GM18507 (cell line): ENCODE measurements at places on chromosomes 6 and 20.

- DNase-seq: no peak
These were observed 139.1 kb downstream of the AGPAT4 start for GRCh38 chr6:161134550-161135298.

GRCh38 chr6:87279196-87279595 is 43.2 kb upstream of the SMIM8 start:
- no peak for DNase-seq

DNA sequence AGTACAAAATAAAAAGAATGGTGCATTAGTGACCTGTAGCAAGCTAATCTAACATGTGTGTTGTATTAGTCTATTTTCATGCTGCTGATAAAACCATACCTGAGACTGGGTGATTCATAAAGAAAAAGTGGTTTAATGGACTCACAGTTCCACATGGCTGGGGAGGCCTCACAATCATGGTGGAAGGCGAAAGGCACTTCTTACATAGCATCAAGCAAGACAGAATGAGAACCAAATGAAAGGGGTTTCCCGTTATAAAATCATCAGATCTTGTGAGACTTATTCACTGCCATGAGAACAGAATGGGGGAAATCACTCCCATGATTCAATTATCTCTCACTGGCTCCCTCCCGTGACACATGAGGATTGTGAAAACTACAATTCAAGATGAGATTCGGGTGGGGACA is 45.4 kb upstream of the AIG1 start:
- no peak for DNase-seq

DNA sequence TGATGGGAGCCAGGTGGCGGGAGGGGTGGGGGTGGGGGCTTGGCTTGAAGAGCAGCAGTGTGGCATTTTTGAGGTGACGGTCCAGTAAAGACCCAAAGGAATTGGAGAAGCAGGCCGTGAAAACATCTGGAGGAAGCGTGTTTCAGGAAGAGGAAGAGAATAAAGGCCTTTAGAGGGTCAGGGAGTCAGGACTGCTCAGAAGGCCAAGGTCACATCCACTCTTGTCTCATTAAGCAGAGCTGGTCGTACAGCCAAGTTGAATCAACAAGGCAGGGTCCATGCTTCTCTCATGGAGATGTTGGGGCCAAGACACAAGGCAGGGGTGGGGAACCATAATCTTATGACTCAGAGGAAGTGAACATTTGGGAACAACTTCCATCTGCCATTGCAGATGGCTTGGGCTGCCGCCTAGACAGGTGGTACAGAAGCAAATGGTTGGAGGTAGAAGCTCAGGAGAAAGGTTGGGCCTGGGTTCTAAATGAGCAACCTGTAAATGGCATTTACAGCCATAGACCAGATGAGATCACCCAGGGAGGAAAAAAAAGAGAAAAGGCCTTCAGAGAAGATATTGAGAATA is 179.6 kb downstream of the TTLL2 start:
- no peak for DNase-seq

DNA sequence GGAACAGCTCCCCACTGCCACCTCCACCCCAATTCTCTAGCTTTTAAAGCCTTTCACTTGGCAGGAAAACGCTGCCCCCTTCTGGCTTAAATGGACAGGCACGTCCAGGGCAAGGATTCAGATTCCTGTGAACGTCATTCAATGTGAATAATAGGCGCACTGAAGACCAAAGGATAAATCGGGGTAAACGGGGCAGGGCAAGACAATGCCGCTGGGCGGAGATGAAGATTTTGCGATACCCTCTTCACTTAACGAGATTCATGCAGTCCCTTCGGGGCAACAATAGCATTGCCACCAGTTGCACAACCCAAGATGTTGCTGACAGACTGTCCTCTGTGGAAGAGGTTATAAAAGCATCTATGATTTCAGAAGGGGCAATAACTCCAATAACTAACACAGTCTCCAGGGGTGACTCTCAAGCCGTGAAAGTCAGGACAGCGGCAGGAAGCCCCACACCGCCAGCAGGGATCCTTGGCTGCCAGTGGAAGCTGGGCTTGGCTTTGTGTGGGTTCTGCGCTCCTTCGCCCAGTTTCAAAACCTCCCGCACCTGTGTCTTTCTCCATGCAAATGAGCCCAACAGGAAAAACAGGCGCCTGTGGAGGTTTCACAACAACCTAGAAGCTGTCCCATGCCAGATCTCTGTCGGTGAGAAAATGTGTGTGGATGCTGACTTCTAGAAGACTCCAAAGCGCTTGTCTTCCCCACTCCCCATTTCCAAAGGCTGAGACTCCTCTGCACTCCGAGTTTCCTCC is 291.8 kb downstream of the BMP7 start:
- DNase-seq: no peak

DNA sequence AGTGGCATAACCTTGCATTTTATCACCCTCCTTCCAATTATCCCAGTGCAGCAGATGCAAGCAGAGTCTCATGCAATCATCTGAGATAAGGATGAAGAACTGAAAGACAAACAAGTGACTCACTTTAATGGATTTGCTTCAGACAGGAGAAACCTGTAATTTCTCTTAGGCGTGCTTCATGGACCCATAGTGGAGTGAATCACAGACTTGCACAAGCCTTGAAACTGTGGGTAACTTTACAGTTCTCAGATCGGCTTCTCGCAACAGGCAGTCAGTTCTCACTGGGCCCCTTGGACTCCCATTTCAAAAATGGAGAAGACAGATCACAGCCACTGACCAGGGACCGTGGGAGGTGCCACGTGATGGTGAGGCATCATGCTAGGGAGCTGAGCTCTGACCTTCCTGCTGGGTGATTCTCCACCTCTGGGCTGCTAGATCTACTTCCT is at the start of gene ADGRF4:
Gene ADGRF4, plus strand, starts transcription at position 239 of the 446 bp plus-strand sequence. CDS start 8,666 bp downstream, outside the sequence.
- no peak for DNase-seq
